Stimulated activated CD4-positive, alpha-beta T cell treated with anti-CD3 and anti-CD28 coated beads, Interleukin-15, amount 100 ng/mL, for 1 hour (primary cell): ENCODE measurements at places on chromosomes 3 and 15.

- no peak for DNase-seq
These were observed 77.2 kb downstream of the CD200R1L start for GRCh38 chr3:112769286-112769978.

GRCh38 chr15:34768530-34768929, 13.7 kb upstream of the GJD2 start:
- no peak for DNase-seq

GRCh38 chr3:149005416-149005815, 14.1 kb downstream of the GYG1 start:
- DNase-seq: no peak

- no peak for DNase-seq
These were observed 424.8 kb downstream of the LPP start for GRCh38 chr3:188578576-188579363.

DNA sequence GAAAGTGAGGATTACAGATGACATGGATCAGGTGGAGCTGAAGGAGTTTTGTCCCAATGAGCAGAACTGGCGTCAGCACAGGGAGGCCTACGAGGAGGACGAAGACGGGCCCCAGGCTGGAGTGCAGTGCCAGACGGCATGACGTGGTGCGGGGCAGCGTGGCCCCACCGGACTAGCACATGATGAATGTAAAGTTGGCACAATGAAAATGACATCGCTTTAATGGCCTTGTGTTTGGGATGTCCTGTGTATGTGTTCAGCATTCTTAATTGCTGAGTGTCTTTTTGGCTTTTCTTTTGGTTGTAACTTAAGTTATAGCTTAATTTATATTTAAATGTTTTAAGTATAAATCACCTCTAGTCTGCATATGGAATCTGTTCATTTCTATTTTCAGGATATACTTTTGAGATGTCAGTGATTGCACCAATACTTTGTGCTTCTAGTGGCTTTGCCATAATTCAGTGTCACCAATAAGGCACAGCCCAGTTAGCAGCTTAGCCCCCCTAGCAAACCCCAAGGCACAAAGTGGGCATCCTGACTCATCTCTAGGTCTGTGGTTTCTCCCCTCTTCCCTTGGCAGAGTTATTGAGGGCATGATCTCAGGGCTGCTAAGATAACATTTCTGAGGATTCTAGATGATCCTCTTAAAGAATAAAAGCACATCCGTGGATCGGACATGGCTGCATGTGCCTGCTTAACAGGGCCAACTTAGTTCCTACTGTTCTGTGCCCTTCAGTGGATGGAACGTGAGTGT, 16.1 kb downstream of the DNAJA4 start:
- DNase-seq: no peak

GRCh38 chr15:48695827-48696573, 50.5 kb upstream of the FBN1 start:
- no peak for DNase-seq

- no peak for DNase-seq
These were observed 10.3 kb downstream of the STARD5 start for GRCh38 chr15:81313686-81314085.

DNA sequence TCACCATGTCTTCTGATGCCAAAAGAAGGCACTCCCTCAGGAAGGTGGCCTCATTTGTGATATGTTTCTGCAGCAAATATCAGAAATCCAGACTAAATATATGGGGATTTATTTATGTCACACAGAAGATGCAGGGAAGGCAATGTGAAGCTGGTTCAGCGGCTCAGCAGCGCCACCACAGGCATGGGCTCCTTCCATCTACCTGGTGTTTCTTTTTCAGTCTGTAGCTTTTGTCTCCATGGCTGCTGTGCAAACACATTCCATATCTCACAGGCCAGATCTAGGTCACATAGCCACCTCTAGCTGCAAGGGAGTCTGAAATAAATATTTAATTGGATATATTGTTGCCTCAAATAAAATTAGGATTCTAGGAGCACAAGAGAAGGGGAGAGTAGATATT, 502.1 kb upstream of the IL12A start:
- no peak for DNase-seq

- DNase-seq: no peak
These were observed 30.7 kb upstream of the TUSC7 start for GRCh38 chr3:116678853-116679252.

DNA sequence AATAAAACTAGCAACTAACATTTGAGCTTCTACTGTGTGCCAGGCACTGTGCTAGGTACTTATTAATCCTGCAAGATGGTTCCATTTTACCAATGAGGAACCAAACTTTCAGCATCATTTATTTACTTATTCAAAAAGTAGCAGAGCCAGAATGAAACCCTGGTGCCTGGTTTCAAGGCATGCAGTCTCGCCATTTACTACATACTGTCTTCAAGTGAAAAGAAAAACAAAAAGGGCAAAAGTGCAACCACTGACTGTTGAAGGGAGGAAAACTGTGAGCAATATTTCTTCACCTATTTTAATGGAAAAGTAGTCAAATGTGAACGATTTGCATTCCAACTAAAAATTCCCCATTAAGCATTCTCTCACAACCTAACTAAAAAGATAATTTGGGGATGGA, 8.7 kb downstream of the DCUN1D1 start:
- DNase-seq: no peak

GRCh38 chr3:156098437-156099035, 21.8 kb upstream of the KCNAB1 start:
- no peak for DNase-seq

GRCh38 chr3:43525941-43526607, 95.7 kb downstream of the ANO10 start:
- DNase-seq: no peak

- DNase-seq: no peak
These were observed 583.8 kb upstream of the ZNF717 start for GRCh38 chr3:76369170-76369569.

- DNase-seq: no peak
These were observed 353.7 kb downstream of the RSL24D1 start for GRCh38 chr15:54843006-54843405.

- no peak for DNase-seq
These were observed 12.7 kb upstream of the FGD5 start for GRCh38 chr3:14805961-14806537.

DNA sequence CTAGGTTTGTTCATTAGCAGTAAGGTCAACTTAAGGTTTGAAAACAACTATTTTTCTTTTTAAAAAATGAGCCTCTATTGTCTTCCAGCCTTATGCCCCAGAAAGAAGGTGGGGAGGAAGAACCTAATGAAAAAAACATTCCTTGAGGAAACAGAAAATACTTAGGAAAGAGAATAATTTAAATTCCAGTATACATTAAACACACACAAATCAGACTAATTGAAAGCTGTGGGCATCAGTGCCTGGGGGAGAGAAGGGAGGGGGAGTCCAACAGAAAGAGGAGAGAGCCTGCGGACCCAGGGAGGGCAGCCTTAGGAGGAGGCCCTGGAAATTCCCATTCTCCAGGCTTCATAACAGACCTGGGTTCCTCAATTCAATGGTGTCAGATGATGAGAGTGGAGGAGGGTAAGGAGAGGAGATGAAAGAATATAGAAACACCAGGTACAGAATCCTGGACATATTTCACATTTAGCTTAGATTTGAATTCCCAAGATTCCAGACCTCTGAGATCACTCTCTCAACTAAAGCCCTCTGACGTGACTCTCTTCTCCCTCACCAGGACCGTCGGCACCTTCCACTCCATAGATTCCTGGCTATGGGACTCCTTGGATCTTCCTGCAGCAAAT, 320.5 kb upstream of the UMPS start:
- DNase-seq: no peak

DNA sequence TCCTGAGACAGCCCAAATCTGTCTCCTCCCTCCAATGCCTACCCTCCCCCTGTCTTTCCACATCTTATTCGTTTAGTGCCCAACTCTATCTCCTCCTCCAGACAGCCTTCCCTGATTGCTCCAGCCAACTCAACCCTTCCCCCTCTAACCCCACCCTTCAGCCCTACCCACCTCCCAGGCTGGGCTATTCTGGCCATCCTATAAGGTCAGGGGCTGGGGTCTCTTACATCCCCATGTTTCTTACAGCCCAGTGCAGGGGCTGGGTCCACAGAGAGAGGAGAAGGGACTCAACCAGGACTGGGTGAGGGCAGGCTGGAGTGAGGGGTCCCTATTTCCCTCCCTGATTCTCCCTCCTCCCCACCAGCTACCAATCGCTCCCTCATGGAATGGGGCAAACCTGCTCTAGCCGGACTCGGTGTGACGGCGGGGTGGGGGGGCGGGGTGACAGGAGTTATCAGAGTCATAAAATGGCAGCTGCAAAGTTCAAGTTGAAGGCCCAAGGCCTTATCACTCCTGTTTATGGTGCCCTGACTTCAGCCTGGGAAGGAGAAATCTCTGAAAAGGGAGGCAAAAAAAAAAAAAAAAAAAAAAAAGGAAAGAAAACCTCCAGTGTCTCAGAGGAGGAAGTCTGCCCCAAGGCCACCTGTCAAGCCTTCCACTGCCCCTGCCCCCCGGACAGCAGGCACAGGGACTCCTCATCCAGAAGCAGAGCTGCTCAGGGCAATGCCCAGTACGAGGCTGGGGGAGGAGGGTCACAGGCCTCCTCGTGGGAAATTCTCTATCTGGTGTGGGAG, 2.1 kb downstream of the VIPR1 start:
- DNase-seq: no peak

GRCh38 chr3:19543212-19543841, 390.7 kb downstream of the EFHB start:
- DNase-seq: no peak

DNA sequence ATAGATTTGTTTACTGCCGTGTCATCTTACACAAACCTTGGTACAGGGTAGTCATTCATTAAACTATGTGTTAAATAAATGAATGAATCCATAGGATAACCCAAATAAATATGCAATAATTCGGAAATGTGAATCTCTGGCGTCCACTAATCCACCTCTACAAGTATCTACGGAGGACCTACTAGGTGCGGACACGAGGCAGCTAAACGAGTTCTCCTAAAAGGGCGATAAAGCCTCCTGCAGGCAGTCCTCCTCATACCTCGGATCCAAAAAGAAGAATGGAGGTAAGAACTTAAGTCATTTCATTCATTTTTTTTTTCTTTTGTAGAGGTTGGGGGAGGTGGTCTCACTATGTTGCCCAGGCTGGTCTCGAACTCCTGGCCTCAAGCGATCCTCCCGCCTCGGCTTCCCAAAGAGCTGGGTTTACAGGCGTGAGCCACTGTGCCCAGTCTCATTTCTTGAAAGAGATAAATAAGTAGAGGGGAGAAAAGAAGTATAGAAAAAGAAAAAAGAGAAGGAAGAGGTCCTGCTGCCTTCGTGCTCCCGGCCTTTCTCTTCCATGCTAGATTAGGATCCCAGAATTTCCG, 706 bp upstream of the RPL35A start:
- DNase-seq: no peak

DNA sequence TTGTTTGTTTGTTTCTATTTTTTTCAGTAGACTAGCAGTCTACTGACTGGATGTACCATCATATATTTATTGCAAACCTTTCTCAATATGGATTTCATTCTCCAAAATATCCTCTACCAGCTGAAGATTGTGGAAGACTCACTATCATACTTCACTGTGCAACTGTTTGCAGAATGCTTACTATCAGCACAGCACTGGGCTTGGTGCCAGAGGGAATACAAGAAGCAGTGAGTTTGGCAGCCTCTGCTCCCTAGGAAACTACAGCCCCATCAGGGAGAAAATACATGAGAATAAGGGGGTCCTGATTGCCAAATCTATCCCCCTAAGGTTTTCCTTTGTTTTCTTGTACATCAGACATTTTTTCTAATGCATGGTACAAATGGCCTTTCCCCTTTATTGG, 27.5 kb downstream of the AQP9 start:
- DNase-seq: no peak

DNA sequence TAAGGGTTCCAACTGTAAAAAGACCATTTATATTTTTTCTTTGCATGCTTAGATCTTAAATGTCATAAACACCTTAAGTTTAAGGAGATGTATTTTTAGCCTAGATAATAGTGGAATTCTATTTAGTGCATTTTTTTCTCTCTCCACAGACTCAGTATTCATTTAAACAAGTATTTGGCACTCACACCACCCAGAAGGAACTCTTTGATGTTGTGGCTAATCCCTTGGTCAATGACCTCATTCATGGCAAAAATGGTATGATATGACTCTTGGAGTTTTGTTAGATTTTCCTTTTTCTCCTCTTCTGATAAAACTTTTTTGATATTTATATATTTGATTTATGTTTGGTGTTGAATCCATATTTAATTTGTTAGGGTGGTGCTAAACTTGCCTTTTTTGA, 7.3 kb downstream of the KIF23 start:
- DNase-seq: no peak

DNA sequence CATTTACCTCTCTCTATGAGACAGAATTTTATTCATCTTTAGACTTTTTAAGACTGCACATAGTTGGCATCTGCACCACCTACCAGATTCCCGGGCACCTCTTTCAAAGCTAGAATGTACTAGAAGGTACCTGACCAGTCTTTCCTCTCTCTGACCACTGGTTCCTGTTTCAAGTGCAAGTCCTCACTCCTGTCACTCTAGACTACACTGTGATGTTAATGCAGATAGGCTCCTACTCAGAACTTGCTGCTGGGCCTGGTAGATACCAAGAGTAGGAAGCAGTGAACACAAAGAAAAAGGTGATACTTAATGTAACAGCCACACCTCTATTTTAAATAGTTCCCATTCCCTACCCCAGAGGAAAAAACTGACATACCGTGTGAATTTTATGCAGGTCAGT, 8.1 kb upstream of the TCAIM start:
- no peak for DNase-seq

DNA sequence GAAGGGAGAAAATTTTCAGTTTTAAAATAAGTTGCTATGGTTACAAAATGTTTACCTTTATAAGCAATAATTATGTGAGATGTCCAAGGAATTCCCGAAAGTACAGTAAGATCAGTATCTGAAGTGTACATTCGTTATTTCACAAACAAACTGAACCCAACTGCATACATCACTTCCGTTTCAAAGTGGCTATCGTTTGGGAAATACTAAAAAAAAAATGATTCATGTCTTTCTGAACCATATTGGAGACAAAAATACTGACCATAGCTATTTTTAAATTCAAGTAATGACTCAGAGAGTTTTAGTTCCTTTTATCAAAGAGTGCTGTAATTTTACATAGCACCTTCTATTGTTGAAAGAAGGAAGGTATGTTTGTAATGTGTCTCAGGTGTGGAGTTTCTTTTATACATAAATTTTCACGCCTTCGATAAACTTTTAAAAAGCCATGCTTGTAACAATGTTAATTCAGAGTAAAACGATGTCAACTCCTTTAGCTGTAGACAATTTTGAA, 8.0 kb upstream of the ANKRD28 start:
- no peak for DNase-seq

DNA sequence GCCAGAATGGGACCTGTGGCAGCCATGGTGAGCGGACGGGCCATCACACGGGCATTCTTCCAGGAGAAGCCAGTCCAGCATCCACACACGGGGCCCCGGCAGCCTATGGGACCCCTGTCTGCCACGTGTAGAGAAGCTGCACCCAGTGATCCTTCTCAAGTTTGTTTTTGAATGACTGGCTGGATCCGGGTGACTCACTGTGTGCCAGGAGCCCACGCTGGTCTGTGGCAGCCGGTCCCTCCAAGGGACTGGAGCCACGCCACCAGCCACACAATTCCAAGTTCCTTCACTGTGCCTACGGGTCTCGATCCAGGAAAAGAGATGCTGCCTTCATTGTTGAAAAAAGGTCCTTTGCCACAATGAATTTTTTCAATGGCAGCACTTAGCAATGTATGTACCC, 58.1 kb downstream of the ATP10A start:
- DNase-seq: no peak
